ENCODE measurements at places on chromosomes 16 and 17.

- no peaks in the 10 kb centered on the region for H3K36me3 ChIP-seq
- H3K4me3 ChIP-seq = no peak overlapping the region
- no peak for DNase-seq
- no peaks in the 10 kb centered on the region for H3K4me1 ChIP-seq
- no peaks in the 10 kb centered on the region for H3K27me3 ChIP-seq
Observed at GRCh38 chr16:76280421-76281215, 3.4 kb downstream of the CNTNAP4 start.

GRCh38 chr16:68084504-68085258 lies 489 bp upstream of the NFATC3 start:
- H3K4me1 ChIP-seq = peaks cover 18% of the 10 kb centered on the region
- peak overlapping the region; percentile 59 for H3K4me3 ChIP-seq
- peak; percentile 61 for DNase-seq
- no peaks in the 10 kb centered on the region for H3K27me3 ChIP-seq
- H3K27ac ChIP-seq = peak overlapping the region; percentile 95

DNA sequence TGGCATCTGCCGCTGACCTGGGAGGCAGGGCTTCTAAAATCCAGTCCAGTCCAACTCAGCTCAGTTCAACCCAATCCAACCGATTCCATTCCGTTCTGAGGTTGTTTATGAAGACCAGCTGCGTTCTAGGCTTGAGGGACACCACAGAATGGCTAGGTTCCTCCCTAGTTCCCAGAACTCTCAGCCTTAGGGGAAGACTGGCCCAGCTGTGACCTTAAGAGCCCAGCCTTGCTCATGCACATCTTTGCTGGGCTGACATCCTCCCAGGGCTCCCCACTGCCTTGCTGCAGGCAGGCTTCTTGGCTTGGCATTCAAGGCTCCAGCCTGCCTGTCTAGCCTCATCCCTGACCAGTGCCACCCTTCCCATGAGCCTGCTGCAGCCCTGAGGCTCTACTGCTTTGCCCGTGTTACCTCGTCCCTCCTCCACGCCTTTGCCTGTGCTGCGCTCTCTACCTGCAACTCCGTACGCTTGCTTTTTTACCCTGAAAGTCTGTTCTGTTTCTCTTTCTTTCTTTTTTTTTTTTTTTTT lies 7.9 kb downstream of the SLC12A3 start:
- H3K27ac ChIP-seq = no peak overlapping the region
- no peaks in the 10 kb centered on the region for H3K27me3 ChIP-seq
- no peaks in the 10 kb centered on the region for H3K36me3 ChIP-seq
- no peak overlapping the region for H3K4me3 ChIP-seq
- no peak for DNase-seq

DNA sequence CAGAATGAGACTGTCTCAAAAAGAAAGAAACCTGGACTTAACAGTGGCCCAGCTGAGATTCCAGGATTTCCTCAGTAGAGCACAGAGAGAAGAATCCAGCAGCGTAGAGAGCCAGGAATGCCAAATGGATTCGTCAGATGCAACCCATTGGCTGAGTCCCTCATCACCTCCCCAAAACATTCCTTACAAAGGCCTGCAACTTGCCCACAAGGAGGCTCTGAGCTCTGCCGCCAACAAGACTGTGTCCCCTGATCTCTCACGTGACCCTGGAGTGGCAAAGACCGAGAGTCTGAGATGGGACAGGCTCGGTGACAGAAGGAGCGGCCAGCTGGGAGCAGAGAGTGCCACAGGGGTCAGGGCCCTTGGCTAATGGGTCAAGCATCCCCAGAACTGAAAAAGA lies 6.9 kb upstream of the CHMP6 start:
- H3K4me3 ChIP-seq = no peak overlapping the region
- peaks cover 9% of the 10 kb centered on the region for H3K4me1 ChIP-seq
- no peaks in the 10 kb centered on the region for H3K36me3 ChIP-seq
- H3K27me3 ChIP-seq = no peaks in the 10 kb centered on the region
- peak overlapping the region; percentile 81 for H3K27ac ChIP-seq
- peak; percentile 96 for DNase-seq

GRCh38 chr17:13030459-13031300 lies 12.9 kb upstream of the ELAC2 start:
- no peaks in the 10 kb centered on the region for H3K36me3 ChIP-seq
- no peaks in the 10 kb centered on the region for H3K4me1 ChIP-seq
- peaks cover 8% of the 10 kb centered on the region for H3K27me3 ChIP-seq
- peak; percentile 50 for DNase-seq
- H3K27ac ChIP-seq = no peak overlapping the region

DNA sequence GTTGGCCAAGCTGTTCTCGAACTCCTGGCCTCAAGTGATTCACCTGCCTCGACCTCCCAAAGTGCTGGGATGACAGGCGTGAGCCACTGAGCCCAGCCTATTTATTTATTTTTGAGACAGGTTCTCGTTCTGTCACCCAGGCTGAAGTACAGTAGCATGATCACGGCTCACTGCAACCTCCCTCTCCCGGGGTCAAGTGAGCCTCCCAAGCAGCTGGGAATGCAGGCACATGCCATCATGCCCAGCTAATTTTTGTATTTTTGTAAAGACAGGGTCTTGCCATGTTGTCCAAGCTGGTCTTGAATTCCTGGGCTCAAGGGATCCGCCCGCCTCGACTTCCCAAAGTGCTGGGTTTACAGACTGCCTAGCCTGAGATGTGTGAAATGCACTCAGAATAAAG lies 10.2 kb upstream of the SEC14L1 start:
- H3K27me3 ChIP-seq = no peaks in the 10 kb centered on the region
- peaks cover 18% of the 10 kb centered on the region for H3K4me1 ChIP-seq
- no peak overlapping the region for H3K27ac ChIP-seq
- DNase-seq = no peak

DNA sequence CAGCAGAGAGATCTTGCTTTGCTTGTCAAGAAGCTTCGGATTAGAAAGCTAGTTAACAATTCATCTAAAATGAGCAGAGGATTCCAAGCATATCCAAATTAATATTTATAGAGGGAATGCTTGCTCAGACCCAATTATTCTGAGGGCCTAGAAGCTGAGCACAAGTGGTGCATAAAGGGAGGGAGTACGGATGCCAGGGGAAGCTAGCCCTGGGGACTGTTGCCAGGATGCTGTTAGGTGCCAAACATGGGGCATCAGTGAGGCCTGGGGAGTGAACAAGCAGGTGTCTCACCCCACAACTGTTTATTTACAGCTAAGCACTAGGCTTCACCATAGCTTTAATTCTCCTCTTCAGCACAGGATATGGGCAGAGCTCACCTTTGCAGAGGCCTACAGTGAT lies 684.1 kb upstream of the C16orf82 start:
- no peaks in the 10 kb centered on the region for H3K27me3 ChIP-seq
- no peak overlapping the region for H3K4me3 ChIP-seq
- no peak overlapping the region for H3K27ac ChIP-seq

DNA sequence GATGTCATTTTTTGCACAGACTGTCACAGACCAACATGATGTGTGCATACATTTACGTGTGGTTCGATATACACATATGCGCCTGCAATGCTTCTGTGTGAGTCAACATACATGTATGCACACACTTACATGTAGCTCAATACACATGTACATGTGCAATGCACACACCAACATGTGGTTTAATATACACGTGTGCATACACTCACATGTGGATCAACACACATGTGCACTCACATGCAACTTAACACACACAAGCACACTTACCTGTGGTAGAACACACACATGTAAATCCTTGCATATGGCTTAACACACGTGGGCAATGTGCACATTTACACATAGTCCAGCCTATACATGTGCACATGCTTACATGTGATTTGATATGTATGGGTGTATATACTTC lies 97.5 kb downstream of the CYLD start:
- H3K4me1 ChIP-seq = no peaks in the 10 kb centered on the region
- H3K27me3 ChIP-seq = peaks cover 27% of the 10 kb centered on the region
- no peak overlapping the region for H3K4me3 ChIP-seq
- H3K36me3 ChIP-seq = no peaks in the 10 kb centered on the region

GRCh38 chr16:53937161-53937880 lies 233.4 kb downstream of the FTO start:
- no peaks in the 10 kb centered on the region for H3K4me1 ChIP-seq
- no peak for DNase-seq
- H3K36me3 ChIP-seq = peaks cover 5% of the 10 kb centered on the region
- no peak overlapping the region for H3K4me3 ChIP-seq

All from IMR-90 (cell line).